Activated CD4-positive, CD25-positive, alpha-beta regulatory T cell treated with anti-CD3 and anti-CD28 coated beads, Interleukin-2, amount 50 U/mL, for 72 hours (primary cell): ENCODE measurements at places on chromosomes 6 and 20.

GRCh38 chr20:59580146-59580946 lies 24.0 kb upstream of the PHACTR3 start:
- DNase-seq, result no peak

- DNase-seq, result no peak
Observed at GRCh38 chr20:48687117-48687800, 140.5 kb downstream of the PREX1 start.

DNA sequence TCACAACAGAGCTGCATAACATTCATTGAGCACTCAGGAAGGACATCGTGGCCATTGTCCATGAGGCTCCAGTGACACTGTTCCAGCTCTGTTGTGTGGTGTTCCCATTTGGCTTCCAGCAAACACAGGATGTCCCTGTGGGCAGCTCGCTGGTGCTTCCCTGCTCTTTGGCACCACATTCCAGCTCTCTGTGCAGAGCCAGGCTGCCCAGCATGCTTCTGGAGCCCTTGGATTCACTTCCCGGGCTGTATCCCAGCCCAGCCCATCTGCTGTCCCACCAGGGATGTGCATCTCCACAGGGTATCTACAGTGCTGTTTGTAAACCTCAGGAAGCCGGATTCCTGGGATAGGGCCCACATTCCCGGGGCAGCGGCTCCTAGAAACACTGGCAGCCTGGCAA lies 57.2 kb downstream of the CTCFL start:
- DNase-seq, result no peak

DNA sequence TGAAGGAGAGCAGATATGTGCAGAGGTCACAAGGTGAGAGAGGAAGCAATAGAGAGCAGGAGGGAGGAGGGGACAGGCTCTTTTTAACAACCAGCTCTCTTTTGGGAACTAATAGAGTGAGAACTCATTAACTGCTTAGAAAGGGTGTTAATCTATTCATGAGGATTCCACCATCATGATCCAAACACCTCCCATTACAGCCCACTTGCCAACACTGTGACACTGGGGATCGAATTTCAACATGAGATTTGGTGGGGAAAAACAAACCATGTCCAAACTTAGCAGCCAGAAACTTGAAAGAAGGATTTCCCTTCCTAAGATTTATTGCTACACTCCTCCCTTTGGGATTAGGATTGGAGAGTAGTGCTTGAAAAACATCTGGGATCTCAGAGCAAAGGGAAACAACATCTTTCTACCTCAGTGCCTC lies 135.5 kb upstream of the PLCB4 start:
- DNase-seq, result no peak

DNA sequence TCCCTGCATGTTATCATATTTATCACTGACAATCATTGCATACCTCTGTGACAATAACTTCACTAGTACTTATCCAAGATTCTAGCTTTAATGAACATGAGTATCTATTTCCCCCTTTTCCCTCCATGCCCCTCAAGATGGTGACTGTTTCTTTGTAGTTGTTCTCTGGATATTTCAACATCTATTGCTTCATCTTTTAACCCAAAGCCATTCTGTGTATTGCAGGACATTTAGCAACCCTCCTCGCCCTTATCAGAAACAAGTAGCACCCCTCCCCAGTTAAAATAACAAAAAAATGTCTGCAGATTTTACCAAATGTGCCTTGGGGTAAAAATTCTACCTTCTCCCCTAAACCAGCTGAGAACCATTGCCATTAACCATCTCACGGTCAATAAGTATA lies 979.8 kb upstream of the MANEA start:
- no peak for DNase-seq

DNA sequence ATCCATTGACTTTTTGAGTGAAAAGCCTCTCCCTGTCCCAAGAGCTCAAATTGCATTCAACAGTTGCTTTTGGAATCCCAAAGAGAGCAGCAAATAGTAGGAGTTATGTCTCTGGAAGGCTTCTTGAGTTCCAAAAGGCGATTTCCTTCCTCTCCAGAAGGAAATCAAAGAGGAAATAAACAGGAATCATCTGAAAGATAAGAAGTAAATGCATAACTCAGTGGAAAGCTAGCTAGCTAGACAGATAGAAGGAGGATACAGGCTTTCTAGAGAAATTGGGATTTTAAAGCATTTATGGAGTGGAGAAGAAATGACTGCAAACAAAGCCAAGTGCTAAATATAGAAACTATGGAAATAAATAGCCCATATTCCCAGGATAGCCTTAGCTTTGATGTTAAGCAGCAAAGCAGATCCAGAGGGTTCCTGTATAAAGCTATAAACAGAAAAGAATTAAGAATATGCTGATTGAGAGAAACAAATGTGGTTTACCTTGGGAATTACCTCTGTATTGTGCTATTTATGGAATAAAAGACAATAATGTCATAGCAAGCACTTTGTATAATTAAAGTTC lies 214.7 kb downstream of the PLCB1 start:
- no peak for DNase-seq

DNA sequence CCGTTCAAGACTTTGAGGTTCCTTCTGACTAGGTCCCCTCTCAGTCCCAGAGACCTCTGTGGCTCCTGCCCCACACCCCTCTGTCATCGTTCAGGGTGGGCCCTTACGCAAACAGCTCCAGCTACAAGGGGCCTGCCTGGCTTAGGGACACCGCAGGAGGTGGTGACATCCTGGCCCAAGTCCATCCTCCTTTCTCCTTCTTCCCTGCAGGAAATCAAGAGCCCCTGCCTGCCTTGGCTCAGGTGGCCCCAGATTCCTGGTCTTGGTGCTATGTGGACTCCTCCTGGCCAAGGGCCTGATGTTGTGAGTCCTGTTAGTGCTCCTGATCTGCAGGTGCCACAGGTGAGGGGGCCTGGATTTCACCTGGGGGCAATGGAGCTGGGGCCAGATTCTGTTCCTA lies 8.1 kb downstream of the TREML4 start:
- DNase-seq, result no peak

DNA sequence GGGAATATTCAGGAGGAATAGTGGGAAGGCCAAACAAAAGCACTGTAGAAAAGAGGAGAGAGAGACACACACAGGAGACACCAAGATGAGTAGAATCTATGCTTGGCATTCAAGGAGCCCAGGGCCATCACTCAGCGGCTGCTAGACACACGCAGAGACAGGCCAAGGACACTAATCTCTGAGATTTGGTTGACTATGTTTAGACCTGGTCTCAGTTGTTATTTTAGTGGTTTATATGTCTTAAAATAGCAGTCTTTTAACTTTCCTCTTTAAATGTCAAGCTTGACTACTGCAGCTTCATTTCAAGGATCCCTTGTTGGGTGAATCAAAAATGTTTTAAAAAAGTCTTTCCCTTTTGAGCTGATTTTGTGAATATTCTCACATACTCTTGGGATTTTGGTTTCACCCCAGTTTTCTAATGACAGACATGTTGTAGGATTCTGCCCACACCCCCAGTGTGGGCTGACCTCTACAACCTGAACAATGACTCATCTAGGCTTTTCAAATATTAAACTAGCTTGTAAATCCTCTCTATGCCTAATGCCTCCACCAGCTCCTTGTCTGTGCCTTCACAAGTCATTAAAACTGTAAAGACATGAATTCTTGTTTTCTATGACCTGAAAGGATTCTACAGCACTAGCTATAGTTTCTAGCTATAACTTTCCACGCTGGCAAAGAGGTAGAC lies 142.7 kb upstream of the EXOC2 start:
- DNase-seq, result no peak

GRCh38 chr20:19257865-19258264 lies 45.4 kb downstream of the SLC24A3 start:
- no peak for DNase-seq

DNA sequence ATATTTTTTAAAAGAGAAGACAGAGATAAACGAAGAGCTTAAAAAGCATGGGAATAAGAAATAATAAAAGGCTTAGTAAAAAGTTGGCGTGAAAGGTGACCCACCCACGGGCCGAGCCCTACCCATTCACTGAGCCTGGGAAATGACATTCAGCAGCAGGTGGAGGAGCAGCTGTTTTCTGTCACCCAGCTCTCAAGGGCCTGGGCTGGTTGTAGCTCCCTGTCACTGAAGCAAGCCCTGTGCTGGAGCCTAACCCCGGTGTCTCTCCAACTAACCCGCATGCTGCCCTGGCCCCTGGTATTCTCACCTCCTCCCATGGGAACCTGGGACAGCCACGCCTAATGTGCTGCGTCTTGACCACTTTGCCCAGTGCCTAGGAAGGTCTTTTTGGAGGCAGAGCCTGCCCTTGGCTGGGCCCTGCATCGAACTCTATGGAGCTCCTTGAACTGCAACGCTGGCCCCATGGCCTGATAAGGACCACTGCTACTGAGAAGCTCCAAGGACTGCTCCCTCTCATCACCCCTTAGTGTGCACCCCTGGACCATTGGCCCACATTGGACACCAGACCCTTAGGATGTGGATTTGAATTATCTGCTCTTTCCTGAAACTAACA lies 68.8 kb upstream of the IYD start:
- no peak for DNase-seq

DNA sequence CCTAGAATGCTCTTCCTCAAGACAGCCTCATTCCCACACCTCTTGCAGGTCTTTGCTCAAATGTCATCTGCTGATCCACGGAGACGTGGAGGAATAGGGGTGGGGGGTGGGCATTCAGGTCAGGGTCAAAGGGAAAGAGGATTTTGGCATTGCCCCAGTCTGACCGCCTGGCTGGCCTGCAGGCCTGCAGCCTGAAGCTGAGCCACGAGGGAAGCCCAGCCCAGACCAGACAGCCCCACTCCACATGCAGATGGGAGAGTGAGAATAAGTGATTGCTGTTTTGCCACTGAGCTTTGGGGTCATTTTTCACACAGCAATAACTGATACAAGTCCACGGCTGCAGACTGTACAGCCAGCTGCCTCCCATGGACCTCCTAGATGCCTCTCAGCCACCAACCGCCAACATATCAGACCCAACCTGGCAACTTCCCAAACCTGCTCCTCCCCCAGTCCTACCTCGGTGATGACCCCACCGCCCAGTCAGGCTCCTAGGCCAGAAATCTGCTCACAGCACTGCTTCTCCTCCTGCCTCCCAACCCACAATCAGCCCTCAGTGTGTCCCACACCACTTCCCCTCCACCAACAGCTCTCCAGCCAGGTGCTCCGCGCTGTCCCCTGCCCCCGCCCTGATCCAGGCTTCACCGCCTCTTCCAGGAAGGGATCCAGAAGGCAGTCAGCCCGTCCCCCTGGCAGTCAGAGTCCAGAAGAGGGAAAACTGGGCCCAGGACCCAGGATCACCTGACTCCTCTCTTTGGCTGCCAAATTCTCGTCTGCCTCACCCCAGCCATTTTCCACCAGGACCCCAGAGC lies 14.0 kb downstream of the KIAA1755 start:
- no peak for DNase-seq

GRCh38 chr20:5173751-5174150 lies 46.9 kb downstream of the CDS2 start:
- DNase-seq, result no peak
